ENCODE measurements at places on chromosomes 1 and 21. TPM values are rescaled to one million over a fixed set of nuclear protein-coding genes. Genes with fewer than 3 reads are reported as not detected.

KLF17 gene
- not detected for total RNA-seq

- DNase-seq, result no peak
These were observed 115.0 kb downstream of the TTLL7 start for GRCh38 chr1:83883979-83884378.

- peak; percentile 55 for DNase-seq
These were observed 108.9 kb downstream of the CAPN8 start for GRCh38 chr1:223556414-223557129.

GRCh38 chr1:146019231-146020057, 2.1 kb downstream of the HJV start:
- DNase-seq, result no peak

GRCh38 chr1:241022366-241022765, 334.6 kb downstream of the RGS7 start:
- DNase-seq, result no peak

GRCh38 chr1:152148981-152149380, 10.0 kb downstream of the RPTN start:
- no peak for DNase-seq

OR2T35 gene
- total RNA-seq, result not detected

KCNA2 gene
- total RNA-seq, result not detected

- DNase-seq, result no peak
These were observed 66.8 kb downstream of the EPB41 start for GRCh38 chr1:28981210-28981609.

- no peak for DNase-seq
These were observed 56.0 kb upstream of the DPYD start for GRCh38 chr1:97976801-97977200.

DNA sequence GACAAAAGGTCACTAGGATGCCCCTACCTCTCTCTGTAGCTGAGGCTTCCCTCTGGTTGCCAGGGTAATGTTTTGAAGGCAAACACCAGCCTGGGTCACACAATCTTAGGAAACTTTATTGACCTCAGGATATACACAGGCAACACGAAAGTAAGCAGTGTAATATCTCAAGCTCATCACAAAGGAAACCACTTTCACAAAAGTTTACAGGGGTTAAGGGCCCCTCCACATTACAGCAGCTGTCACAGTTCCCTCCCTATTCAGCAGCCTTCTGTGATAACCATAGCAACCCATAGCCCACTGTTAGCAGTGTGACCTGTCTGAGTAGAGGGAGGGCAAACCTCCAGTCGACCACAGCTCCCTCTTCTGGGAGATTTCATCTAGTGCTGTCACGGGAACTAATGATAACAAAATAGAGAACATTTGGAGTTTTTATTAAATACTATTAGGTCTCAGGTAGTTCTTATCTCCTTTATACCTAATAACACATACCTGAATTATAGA, 149.8 kb downstream of the PTPRC start:
- peak; percentile 98 for DNase-seq

DNA sequence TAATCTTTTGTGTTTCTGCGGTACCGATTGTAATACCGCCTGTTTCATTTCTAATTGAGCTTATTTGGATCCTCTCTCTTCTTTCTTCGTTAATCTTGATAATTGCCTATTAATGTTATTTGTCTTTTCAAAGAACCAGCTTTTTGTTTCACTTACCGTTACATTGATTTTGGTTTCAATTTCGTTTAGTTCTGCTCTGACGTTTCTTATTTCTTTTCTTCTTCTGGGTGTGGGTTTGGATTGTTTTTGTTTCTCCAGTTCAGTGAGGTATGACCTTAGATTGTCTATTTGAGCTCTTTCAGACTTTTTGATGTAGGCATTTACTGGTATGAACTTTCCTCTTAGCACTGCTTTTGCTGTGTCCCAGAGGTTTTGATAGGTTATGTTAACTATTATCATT, 9.4 kb downstream of the OR2M2 start:
- no peak for DNase-seq

DNA sequence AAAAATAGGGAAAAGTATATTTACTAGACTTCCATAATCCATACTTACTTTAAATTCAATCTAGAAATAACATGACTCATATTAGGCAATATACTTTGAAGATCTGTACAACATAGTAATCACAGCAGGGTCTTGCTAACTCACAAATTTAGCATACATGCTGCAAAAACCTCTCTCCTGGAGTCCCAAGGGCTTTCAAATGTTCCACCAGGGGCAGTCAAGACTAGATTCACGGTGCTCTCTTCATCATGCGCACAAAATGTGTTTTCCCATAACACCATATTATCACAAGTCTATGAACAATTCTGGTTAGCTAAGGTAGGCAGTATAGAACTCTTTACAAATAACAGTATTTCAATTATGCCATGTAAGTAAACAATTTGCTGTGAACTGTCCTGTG, 45.8 kb downstream of the SSX2IP start:
- no peak for DNase-seq

PADI3 gene
- total RNA-seq, result under 0.01 TPM

DNA sequence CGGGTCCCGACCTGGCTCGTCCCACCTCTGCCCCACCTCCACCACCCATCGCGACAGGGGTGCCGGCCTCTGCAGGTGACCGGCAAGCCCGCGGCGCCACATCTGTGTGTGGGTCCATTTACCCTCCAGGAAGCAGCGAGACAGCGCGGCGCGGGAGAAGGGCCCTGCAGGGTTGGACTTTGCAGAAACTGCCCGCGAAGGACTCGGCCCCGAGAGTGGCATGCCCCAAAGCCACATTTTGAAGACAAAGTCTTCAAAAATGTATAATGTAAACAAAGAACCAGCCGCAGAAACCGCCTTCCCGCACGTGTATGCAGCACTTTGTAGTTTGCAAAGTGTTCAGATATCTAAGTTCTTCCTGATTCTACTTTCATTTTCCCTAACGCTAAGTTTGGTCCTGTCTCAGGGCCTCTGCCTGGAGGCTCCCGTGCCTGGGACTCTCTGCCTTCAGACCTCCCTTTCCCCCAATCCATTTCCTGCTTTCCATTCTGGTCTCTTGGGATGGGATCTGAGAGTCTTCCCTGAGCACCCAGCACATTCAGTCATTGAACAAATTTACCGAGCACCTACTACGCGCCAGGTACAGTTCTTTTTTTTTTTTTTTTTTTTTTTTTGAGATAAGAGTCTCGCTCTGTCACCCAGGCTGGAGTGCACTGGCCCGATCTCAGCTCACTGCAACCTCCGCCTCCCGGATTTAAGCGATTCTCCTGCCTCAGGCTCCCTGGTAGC, 524 bp upstream of the TMCO4 start:
- DNase-seq, result peak; percentile 70

- DNase-seq, result peak; percentile 35
These were observed 122.5 kb downstream of the ATG4C start for GRCh38 chr1:62906428-62906886.

DNASE2B gene
- total RNA-seq, result not detected

- DNase-seq, result no peak
These were observed 356.4 kb upstream of the ST6GALNAC5 start for GRCh38 chr1:76510672-76511557.

PHF13 gene
- 7.8 TPM for total RNA-seq

GRCh38 chr1:164781972-164782371, 223.0 kb downstream of the PBX1 start:
- no peak for DNase-seq

GRCh38 chr1:43267291-43267805, 2.4 kb upstream of the TMEM125 start:
- DNase-seq, result no peak

DNA sequence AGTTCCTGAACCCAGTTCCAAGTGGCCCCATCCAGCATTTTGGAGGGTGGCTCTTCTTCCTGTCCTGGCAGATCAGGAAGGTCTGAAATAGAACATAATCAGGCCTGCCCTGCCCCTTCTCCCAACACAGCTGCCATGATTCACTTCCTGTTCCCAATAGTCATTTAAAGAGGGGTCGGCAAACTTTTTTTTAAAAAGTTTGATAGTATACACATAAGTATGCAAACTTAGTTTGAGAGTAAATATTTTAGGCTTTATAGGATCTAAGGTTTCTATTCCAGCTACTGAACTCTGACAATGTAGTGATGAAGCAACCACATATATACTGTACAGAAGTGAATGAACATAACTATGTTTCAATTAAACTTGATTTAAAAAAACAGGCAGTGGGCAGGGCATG, 66.4 kb downstream of the LUZP1 start:
- DNase-seq, result peak; percentile 68

- DNase-seq, result no peak
These were observed 4.9 kb downstream of the RCAN1 start for GRCh38 chr21:34609933-34610549.

- DNase-seq, result no peak
These were observed 61.1 kb upstream of the TINAGL1 start for GRCh38 chr1:31515056-31515775.

- DNase-seq, result no peak
These were observed 13.9 kb upstream of the RERE start for GRCh38 chr1:8831340-8831739.

All from lung microvascular endothelial cell (primary cell).